ENCODE measurements at places on chromosomes 1 and 21. TPM values are rescaled to one million over a fixed set of nuclear protein-coding genes. Genes with fewer than 3 reads are reported as not detected.

Gene SAMSN1
- 3.1 TPM for polyA plus RNA-seq

Gene ADAMTS5
- polyA plus RNA-seq = 5.3 TPM

Gene INKA2
- polyA plus RNA-seq = 0.22 TPM

Gene CHRNB2
- polyA plus RNA-seq = 0.95 TPM

Gene GNAT2
- polyA plus RNA-seq = 0.04 TPM

Gene GIPC2
- polyA plus RNA-seq = 30.1 TPM

Gene PEA15
- polyA plus RNA-seq = 116 TPM

Gene FCRL5
- 2.7 TPM for polyA plus RNA-seq

Gene LAD1
- polyA plus RNA-seq = 108 TPM

DNA sequence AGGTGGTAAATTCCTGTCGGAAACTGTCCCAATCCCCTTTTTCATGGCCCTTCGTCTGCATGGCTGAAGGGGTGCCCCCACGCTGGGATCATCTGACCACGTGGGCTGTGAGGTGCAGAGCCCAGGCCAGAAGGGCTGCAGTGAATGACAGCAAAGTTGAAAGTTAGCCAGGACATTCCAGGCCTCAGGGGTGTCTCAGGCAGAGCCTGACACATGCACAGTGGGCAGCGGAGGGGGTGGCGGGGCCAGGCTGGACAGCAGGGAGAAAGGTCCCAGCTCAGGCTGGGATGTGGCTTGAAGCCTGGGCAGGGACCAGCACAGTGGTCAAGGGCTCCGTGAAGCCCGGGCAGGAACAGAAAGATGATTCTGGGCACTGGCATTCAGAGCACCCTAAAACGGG, 49.6 kb downstream of the GRIK3 start:
- H3K36me3 ChIP-seq = no peaks in the 10 kb centered on the region
- H3K27ac ChIP-seq = no peak overlapping the region
- no peak overlapping the region for H3K4me3 ChIP-seq
- no peaks in the 10 kb centered on the region for H3K4me1 ChIP-seq
- no peaks in the 10 kb centered on the region for H3K27me3 ChIP-seq
- no peak for DNase-seq

GRCh38 chr1:77336729-77337128, 54.9 kb downstream of the AK5 start:
- no peaks in the 10 kb centered on the region for H3K4me1 ChIP-seq
- H3K36me3 ChIP-seq = no peaks in the 10 kb centered on the region
- H3K27me3 ChIP-seq = no peaks in the 10 kb centered on the region
- H3K27ac ChIP-seq = no peak overlapping the region
- no peak for DNase-seq

GRCh38 chr1:222087221-222087920, 345.5 kb upstream of the DUSP10 start:
- H3K36me3 ChIP-seq = no peaks in the 10 kb centered on the region
- no peak overlapping the region for H3K27ac ChIP-seq
- no peaks in the 10 kb centered on the region for H3K4me1 ChIP-seq
- DNase-seq = no peak
- H3K27me3 ChIP-seq = no peaks in the 10 kb centered on the region

DNA sequence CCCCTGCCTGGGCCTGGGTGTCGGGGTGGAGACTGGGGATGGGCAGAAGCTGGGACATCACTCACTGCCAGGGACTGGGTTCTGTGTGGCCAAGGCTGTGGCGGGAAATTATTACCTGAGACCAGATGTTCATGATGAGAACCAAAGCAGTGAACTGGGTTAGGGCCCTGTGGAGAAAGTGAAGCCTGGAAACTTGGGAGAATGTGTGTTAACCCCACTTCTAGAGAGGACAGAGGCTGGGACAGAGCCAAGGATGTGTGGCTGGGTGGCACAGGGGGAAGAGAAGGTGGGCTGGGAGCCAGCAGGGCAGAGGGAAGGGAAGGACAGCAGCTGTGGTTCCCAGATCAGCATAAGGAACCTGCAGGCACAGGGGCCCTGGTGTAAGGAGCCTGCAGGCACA, 31.3 kb downstream of the CNIH3 start:
- H3K27ac ChIP-seq = no peak overlapping the region
- H3K36me3 ChIP-seq = no peaks in the 10 kb centered on the region
- H3K4me1 ChIP-seq = no peaks in the 10 kb centered on the region
- DNase-seq = no peak
- no peak overlapping the region for H3K4me3 ChIP-seq

- no peaks in the 10 kb centered on the region for H3K4me1 ChIP-seq
- no peak overlapping the region for H3K27ac ChIP-seq
- H3K27me3 ChIP-seq = no peaks in the 10 kb centered on the region
- peak; percentile 8 for DNase-seq
Measured at GRCh38 chr1:234372011-234372757, 1.1 kb upstream of the COA6 start.

GRCh38 chr1:170221031-170221430, 75.3 kb downstream of the NTMT2 start:
- no peaks in the 10 kb centered on the region for H3K4me1 ChIP-seq
- H3K27me3 ChIP-seq = no peaks in the 10 kb centered on the region
- H3K27ac ChIP-seq = no peak overlapping the region
- no peaks in the 10 kb centered on the region for H3K36me3 ChIP-seq
- DNase-seq = no peak
- no peak overlapping the region for H3K4me3 ChIP-seq

GRCh38 chr1:150089846-150090520, 22.4 kb downstream of the VPS45 start:
- no peak overlapping the region for H3K4me3 ChIP-seq
- no peak overlapping the region for H3K27ac ChIP-seq
- H3K36me3 ChIP-seq = peaks cover 5% of the 10 kb centered on the region
- H3K27me3 ChIP-seq = no peaks in the 10 kb centered on the region
- DNase-seq = no peak
- H3K4me1 ChIP-seq = no peaks in the 10 kb centered on the region

DNA sequence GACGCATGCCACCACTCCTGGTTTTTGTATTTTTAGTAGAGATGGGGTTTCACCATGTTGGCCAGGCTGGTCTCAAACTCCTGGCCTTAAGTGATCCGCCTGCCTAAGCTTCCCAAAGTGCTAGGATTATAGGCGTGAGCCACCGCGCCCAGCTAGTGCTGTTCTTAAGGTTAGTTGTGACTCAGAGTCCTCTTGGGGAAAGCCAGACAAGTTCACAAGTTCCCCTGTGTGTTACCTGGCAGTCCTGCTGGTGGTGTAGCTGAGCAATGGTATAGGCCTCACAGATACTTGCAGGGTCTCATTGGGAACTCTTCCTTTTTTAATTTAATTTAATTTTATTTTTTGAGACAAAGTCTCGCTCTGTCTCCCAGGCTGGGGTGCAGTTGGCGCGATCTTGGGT, 10.6 kb downstream of the CFAP126 start:
- no peaks in the 10 kb centered on the region for H3K27me3 ChIP-seq
- no peak overlapping the region for H3K4me3 ChIP-seq
- H3K36me3 ChIP-seq = peaks cover 5% of the 10 kb centered on the region
- no peaks in the 10 kb centered on the region for H3K4me1 ChIP-seq

DNA sequence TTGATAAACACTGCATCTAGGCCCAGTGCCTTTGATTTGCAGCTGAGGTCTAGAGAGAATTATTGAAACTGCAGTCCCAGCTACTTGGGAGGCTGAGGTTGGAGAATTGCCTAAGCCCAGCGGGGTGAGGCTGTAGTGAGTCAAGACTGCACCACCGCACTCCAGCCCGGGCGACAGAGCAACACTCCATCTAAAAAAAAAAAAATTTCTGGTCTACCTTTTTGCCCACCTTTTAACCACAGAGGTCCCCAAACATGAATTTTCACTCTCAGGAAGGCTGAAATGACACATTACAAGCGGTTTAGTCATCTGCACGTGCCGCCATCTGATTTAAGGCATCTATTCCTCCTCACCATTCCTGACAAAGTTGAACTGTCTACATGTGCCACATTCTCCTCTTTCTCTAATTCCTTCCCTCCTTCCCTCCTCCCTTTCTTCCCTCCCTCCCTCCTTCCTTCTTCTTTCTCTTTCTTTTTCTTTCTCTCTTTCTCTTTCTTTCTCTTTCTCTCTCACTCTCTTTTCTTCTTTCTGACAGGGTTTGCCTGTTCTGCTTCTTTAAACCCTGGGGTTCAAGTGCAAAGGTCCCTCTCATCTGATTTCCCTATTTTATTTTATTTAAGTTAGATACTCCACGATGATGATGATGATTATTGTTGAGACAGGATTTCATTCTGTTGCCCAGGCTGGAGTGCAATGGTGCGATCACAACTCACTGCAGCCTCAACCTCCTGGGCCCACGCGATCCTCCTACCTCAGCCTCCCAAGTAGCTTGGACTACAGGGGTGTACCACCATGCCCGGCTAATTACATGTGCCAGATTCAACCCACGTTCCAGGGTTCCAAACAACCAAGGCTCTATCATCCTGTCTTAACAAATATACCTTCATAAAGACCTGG, 3.0 kb upstream of the SOD1 start:
- H3K27me3 ChIP-seq = no peaks in the 10 kb centered on the region
- no peak overlapping the region for H3K4me3 ChIP-seq
- no peak for DNase-seq
- no peak overlapping the region for H3K27ac ChIP-seq
- H3K4me1 ChIP-seq = peaks cover 4% of the 10 kb centered on the region
- no peaks in the 10 kb centered on the region for H3K36me3 ChIP-seq

GRCh38 chr1:40232444-40232843, 15.3 kb upstream of the TMCO2 start:
- no peak overlapping the region for H3K4me3 ChIP-seq
- H3K4me1 ChIP-seq = no peaks in the 10 kb centered on the region
- no peak for DNase-seq
- H3K27ac ChIP-seq = no peak overlapping the region
- H3K36me3 ChIP-seq = peaks cover 14% of the 10 kb centered on the region

DNA sequence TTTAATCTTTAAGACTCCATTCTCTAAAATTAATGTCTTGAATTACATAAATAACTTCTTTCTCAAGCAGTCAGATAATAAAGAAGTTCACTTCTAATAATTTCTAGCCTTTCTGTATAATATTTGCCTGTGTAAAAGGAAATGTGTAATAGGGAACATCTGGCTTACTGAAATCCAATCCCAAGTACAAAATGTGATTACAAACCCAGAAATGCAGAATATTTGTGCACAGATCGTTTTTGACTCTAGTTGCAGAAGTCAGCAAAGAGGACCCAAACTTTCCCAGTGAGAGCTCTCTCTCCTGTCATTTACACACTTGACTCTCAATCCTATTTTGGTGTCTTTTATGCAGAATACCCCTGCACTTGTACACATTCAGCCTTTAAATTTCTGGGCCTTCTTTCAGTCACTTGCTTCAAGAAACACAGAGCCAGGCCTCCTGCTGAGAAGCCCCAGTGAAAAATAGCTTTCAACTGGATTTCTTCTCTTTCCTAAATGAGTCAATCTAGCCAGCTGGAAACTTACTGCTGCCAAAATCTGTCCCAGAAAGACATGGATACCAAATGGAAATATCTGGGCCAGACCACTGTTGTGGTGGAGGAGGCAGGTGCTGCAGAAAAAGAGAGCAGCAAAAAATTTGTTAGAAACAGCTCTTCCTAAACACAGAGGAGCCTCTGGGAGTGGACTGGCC, 68.5 kb upstream of the ADAM30 start:
- no peak overlapping the region for H3K27ac ChIP-seq
- DNase-seq = no peak

- no peaks in the 10 kb centered on the region for H3K36me3 ChIP-seq
- H3K27ac ChIP-seq = peak overlapping the region; percentile 98
- peaks cover 3% of the 10 kb centered on the region for H3K4me1 ChIP-seq
Measured at GRCh38 chr1:167934426-167935215, 1.9 kb upstream of the DCAF6 start.

DNA sequence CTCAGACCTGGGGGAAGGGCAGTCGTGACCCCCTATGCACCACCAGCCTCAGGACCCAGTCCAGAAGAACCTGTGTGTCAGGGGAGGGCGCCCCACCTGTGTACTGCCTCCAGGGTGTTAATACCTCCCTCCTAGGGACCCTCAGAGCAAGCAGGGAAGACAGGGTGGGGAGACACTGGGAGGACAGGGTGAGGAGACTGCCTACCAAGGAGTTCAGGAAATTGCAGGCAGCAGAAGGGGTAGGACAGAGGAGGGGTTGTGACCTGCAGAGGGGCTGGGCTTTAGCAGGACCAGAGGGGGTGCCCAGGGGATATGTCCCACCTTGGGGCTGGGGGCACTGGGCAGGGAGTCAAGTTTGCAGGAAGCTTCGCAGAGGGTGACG, 5.2 kb downstream of the C21orf58 start:
- DNase-seq = no peak
- peaks cover 17% of the 10 kb centered on the region for H3K4me1 ChIP-seq
- H3K27me3 ChIP-seq = no peaks in the 10 kb centered on the region
- no peak overlapping the region for H3K4me3 ChIP-seq

GRCh38 chr1:143699731-143700130, 272.1 kb downstream of the FAM72C start:
- no peaks in the 10 kb centered on the region for H3K4me1 ChIP-seq
- peaks cover 21% of the 10 kb centered on the region for H3K27me3 ChIP-seq
- H3K27ac ChIP-seq = no peak overlapping the region
- H3K4me3 ChIP-seq = no peak overlapping the region
- H3K36me3 ChIP-seq = no peaks in the 10 kb centered on the region
- DNase-seq = peak; percentile 2

DNA sequence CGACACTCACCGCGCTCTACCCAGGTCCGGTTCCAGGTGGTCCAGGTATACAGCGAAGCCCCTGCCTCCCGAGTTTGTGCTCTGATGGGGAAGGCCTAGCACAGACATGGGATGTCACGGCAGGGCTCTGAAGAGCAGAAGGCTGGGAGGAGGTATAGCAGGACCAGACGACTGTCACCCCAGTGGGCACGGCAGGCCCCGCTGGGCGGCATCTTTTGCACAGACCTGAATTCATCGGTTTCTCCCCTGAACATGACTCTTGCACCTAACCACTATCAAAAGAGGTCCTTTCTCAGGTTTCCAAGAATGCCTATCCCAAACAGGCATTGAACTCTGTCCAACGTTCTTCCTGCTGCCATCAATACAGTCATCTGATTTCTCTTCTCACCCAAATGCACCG, 30.6 kb downstream of the ARHGEF16 start:
- H3K4me1 ChIP-seq = peaks cover 4% of the 10 kb centered on the region
- no peaks in the 10 kb centered on the region for H3K36me3 ChIP-seq
- no peak overlapping the region for H3K27ac ChIP-seq
- DNase-seq = no peak
- H3K4me3 ChIP-seq = no peak overlapping the region

- H3K4me1 ChIP-seq = no peaks in the 10 kb centered on the region
- no peak overlapping the region for H3K27ac ChIP-seq
- DNase-seq = no peak
- no peaks in the 10 kb centered on the region for H3K36me3 ChIP-seq
Measured at GRCh38 chr21:29080454-29080941, 7.0 kb upstream of the CCT8 start.

DNA sequence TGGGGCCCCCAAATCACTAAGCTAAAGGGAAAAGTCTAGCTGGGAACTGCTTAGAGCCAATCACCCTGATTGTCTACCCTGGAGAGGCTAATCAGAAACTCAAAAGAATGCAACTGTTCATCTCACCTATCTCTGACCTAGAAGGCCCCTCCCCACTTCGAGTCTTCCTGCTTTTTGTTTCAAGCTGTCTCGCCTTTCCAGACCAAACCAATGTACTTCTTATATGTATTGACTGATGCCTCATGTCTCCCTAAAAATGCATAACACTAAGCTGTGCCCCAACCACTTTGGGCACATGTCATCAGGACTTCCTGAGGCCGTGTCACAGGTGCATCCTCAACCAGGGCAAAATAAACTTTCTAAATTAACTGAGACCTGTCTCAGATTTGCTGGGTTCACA, 209.5 kb downstream of the APP start:
- no peaks in the 10 kb centered on the region for H3K27me3 ChIP-seq
- no peak overlapping the region for H3K27ac ChIP-seq
- no peak for DNase-seq
- no peak overlapping the region for H3K4me3 ChIP-seq
- peaks cover 4% of the 10 kb centered on the region for H3K36me3 ChIP-seq

- DNase-seq = no peak
- no peak overlapping the region for H3K4me3 ChIP-seq
- no peaks in the 10 kb centered on the region for H3K27me3 ChIP-seq
- no peak overlapping the region for H3K27ac ChIP-seq
- H3K36me3 ChIP-seq = no peaks in the 10 kb centered on the region
Measured at GRCh38 chr1:100799954-100800612, 80.5 kb downstream of the VCAM1 start.

Data from small intestine (tissue), 16 donors.